ENCODE measurements at places on chromosomes 16 and 17. TPM values are rescaled to one million over a fixed set of nuclear protein-coding genes. Genes with fewer than 3 reads are reported as not detected.

DNA sequence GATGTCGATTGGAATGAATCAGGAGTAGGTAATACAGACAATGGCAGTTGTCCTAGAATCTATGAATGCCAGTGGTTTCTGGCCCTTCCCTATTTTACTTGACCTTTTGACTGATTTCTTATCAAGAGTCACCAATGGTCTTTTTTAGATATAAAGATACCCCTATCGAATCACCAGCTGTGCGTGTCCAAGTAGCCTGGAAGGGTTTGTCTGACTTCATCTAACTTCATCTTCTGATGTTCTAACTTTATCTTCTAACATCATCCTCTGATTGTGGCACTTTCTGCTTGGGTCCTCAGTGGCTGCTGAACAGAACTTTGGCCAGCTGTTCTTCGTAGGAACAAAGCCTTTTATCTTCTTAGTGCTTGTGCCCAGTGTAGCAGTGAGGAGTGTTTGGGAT is 129.7 kb downstream of the MSI2 start:
- no peak for DNase-seq

- no peak for DNase-seq
These were observed 23.2 kb downstream of the COIL start for GRCh38 chr17:56937687-56938086.

- DNase-seq: no peak
These were observed 152.6 kb downstream of the PRKCA start for GRCh38 chr17:66455060-66455459.

GRCh38 chr17:39556423-39556822 is 51.3 kb downstream of the NEUROD2 start:
- no peak for DNase-seq

DNA sequence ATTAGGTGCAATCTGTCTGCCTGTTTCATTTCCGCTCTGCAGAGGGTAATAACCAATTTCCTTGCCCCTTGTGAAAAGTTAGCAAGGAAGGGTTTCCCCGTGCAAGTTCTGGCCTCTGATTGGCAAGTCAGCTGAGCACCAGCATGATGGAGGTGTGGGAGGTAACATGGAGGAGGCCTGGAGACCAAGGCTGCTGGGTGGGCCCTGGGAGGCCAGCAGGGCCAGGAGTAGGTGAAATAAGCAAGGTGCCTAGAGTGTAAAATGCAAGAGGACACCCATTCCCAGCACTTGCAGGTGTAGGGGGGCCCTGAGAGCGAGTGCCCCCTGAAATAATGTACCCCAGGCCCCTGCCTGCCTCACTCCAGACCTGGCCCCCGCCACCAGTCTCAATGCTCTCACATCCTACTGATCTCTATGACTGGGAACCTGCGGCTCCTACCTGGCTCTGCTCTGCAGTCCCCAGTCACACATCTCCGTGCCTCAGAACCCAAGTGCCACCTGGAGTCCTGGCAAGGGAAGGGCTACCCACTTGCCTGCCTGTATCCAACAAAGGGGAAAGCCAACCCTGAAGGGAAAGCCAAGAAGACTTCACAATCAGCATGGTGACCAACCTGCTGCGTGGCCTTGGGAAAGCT is 116.2 kb downstream of the C16orf78 start:
- DNase-seq: no peak

GRCh38 chr17:43556292-43556691 is 10.2 kb upstream of the ETV4 start:
- DNase-seq: no peak

DNA sequence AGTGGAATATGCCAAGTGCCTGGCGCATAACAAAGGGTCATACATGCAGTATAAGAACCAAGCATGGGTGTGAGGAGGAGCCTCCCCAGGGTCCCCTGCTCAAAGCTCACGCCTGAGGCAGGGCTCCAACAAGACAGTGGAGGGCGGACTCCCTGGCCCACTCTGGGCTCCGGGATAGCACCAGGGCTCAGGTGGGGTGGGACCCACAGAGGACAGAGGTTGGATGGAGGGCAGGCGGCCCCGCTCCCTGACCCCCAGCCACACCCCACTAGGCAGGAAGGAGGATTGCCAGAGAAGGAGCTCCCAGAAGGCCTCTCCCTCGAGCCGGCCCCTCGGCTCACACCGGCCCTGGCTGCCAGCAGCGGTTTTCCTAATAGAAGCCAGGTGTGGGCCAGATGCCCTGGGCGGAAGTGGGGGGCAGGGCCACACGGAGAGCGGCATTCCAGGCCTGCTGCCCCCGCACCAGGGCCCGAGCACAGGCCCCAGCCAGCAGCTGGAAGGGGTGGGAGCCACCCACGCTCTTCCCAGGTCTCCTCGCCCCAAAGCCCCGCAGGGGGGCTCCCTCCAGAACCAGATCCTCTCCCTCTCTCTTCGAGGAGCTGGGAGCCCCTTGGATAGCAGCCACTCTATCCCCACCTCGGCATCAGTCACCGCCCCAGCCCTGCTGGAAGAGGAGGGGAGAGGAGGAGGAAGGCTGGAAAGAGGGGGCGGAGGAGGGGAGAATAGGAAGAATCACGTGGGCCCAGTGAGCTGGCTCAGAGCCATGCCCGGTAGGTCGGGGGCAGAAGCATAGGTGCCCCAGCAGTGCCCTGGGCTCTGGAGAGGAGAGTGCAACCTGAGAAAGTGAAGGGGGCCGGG is 21.0 kb downstream of the VASN start:
- DNase-seq: peak; percentile 78

DNA sequence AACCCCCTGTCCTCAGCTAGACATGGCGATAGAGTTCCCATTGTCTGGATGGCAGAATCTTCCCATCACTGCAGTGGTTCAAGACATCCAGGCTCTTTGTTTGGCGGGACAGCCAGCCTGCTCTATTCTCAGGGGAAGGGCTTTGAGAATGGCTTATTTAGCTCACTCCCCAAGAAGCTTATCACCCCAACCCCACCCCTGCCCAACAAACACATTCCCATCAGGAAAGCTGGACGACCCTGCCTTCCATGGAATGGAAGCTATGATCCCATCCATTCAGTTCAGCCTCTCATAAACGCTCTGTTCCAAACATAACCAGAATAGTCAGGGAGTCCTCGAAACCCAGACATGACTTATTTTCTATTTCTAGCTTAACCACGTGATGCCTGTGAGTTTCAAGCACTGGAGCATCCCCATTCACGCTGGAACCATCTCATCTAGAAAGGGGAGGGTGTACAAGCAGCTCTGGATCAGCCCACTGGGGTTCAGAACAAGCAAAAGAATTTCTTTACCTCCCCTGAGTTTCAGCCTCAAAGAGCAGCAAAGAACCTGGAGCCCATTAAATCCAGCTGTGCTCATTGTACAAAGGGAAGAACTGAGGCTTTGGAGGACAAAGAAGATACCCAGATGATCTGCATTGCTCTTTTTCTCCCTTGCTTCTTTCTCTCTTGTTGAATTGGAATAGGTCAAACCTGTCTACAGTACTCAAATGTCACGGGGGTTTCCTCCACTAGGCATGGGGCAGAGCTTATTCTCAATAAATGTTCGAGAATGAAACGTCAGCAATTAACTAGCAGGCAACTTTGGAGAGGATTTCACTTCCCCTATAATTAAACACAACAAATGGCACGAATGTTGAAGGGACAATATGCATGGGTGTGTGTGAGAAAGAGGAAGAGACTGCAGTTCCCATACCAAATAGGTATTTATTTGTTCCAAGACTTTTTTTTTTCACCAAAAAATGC is 93.1 kb downstream of the XYLT1 start:
- DNase-seq: no peak

SCNN1B gene
- 0.94 TPM for polyA plus RNA-seq

RTN4RL1 gene
- 0.42 TPM for polyA plus RNA-seq

HS3ST4 gene
- not detected for polyA plus RNA-seq

Measured in ovary (tissue), 10 donors.